Omental fat pad (tissue), 4 donors: ENCODE measurements at places on chromosomes 16 and 17. TPM values are rescaled to one million over a fixed set of nuclear protein-coding genes. Genes with fewer than 3 reads are reported as not detected.

DNA sequence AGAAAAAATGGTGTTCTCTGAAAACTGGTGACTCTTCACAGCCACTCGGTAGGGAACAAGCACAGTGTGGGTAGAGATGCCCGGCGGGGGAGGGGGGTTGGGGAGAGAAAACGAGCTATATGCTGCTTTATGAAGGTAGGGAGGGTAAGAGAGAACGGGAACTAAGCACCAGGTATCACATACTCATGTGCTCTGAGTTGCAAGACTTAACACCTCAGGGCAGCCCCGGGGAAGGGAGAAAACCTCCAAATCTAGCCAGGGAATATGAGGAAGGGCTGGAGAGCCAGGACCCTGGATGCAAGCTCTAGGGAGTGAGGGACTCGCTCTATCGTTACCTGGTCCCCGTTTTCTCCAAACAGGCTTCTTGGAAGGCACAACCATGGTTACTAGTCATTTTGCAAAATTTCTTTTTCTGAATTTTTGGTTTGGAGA lies 35.3 kb downstream of the HIC1 start:
- DNase-seq = no peak

The CRYBA1 gene
- total RNA-seq = not detected

The EIF3C gene
- total RNA-seq = 173 TPM

The RAMP2 gene
- total RNA-seq = 82.6 TPM

DNA sequence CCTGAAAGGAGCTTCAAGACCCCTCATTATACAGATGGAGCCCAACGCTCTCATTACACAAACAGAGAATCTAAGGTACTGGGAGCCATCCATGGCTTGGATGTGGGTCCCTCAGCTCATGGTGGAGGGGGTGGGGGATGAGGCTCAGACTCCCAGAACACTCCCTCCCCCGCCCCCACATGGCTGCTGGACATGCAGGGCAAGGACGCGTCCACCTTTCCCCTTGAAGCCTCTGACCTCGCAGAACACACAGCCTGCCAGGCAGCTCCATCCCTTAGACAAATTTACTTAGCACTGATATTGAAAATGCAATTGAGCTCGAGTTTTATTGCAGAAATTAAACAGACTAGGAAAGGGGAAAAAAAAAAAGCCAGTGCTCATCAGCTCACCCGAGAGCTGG lies 203.9 kb downstream of the ZNF423 start:
- no peak for DNase-seq

- no peak for DNase-seq
These were observed 38.0 kb downstream of the CUEDC1 start for GRCh38 chr17:57916925-57917858.

GRCh38 chr17:78289802-78290363 lies 58.5 kb downstream of the TMEM235 start:
- peak; percentile 54 for DNase-seq

DNA sequence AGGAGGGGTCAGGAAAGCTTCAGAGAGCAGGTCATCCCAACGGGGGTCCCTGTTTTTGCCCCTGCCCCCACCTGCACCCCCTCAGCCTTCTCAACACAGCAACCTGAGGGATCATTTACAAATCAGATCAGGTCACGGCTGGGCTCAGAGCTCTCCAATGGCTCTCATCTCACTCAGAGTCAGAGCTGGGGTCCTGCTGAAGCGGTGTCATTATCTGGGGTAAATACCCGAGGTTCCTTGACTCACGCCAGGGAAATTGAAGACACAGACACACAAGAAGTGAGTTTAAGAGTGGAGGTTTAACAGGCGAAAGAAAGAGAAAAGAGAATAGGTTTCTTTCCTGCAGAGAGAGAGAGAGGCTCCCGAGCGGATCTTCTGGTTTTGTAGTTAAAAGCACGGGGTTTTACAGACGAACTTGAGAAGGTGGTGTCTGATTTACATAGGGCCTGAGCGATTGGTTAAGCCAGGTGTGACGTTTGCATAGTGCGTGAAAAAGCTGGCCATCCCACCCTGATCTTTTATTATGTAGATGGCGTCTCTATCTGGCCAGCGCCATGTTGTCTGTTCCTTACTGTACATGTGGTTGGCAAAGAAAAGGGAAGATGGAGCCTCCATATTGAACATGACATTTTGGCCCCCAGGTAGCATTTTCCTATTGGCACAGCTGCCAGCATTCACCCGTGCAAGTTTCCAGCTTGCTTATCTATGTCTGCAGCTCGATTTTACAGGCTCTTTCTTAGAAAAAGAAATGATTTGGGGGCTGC lies 51.4 kb downstream of the WSB1 start:
- no peak for DNase-seq

GRCh38 chr16:73949574-73950320 lies 346.9 kb upstream of the PSMD7 start:
- no peak for DNase-seq
